ENCODE measurements at places on chromosomes 16 and 17. TPM values are rescaled to one million over a fixed set of nuclear protein-coding genes. Genes with fewer than 3 reads are reported as not detected.

C17orf67 gene
- 1.2 TPM for polyA plus RNA-seq

NEURL4 gene
- polyA plus RNA-seq: 2.0 TPM

TMEM114 gene
- polyA plus RNA-seq: not detected

RASL10B gene
- 0.08 TPM for polyA plus RNA-seq

LGALS9B gene
- polyA plus RNA-seq: not detected

KRTAP2-2 gene
- polyA plus RNA-seq: 0.74 TPM

CDRT15 gene
- polyA plus RNA-seq: not detected

ABCA10 gene
- 0.09 TPM for polyA plus RNA-seq

RUNDC3A gene
- not detected for polyA plus RNA-seq

TLCD3A gene
- polyA plus RNA-seq: 49.2 TPM

KRT31 gene
- not detected for polyA plus RNA-seq

Measured in GM23248 (cell line).